ENCODE measurements at places on chromosomes 1 and 21.

DNA sequence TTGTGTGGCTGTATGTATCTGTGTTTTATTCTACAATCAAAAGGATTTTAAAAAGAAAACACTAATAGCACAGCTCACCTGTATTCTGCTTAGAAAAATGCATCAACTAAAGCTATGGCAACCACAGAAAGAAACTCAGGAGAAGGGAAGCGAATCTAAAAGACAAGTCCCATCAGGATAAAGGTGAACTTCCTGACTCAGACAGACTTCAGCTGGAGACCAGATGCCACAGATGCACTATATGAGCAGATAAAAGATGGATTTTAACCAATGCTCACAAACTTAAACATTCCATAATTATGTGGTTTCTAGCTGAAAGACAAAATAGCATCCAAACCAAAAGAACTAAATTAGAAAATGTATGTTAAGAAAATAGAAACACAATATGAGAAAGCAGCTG, 231.0 kb downstream of the RERE start:
- no peak for DNase-seq

- DNase-seq, result no peak
Measured at GRCh38 chr21:44838039-44838895, 20.4 kb upstream of the SUMO3 start.

- DNase-seq, result no peak
Measured at GRCh38 chr1:207312604-207312920, 8.9 kb upstream of the CD55 start.

DNA sequence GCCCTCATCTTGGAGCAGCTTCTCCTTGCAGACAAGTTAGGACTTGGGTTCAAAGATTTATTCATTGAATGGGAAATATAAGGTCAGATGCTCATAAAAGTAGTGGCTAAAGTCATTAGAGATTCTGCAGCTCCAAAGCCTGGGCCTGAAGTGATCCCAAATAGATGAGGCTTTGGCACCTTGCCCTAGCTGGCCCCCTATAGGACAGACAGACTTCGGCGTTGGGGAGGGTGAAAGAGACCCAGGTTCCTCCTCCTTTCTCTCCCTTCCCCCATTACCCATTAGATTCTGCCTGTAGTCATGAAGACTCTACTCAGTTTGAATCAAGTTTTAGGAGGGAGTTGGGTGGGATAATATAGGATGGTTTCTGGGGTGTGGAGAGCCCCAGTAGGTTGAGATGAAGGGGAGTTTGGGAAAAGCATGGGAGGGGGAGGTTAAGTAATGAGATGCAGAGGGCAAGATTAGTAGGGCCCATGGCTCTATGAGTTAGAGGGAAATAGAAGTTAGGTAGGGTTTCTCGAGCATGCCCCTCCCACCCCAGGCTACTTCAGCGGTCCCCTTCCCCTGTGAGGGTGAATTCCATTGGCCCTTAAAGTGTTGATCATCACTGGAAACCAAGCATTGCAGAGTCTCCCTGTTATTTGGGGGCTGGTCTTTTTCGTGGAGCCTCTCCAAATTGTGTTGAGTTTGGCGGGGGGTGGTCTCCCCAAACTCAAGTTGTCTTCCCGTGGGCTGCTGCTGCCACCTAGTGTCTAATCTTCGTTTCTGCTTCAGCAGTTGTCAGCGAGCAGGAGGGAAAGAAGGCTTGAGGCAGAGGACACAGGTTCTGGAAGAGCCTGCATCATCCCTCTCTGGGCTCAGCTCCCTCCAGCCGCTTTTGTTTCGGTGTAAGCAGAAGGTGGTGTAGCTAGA, 2.1 kb upstream of the AHDC1 start:
- DNase-seq, result peak; percentile 60

DNA sequence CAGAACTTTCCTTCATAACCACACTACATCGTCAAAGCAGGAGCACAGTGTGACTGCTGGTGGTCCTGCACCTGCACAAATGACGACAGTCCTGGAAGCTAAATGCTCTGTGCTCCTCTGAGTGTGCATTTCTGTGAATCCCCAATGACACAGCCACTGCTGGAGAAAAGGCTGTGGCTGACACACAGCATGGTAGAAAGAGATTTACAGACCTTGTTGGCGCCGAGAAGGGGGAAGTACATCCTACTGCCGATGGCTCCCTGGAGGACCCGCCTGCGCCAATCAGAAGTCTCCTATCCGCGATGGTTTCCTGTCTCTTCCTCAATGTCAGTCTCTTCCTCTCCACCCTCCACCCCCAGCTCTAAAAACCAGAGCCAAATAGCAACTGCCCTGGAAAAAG, 115.4 kb upstream of the RAB4A start:
- DNase-seq, result no peak

DNA sequence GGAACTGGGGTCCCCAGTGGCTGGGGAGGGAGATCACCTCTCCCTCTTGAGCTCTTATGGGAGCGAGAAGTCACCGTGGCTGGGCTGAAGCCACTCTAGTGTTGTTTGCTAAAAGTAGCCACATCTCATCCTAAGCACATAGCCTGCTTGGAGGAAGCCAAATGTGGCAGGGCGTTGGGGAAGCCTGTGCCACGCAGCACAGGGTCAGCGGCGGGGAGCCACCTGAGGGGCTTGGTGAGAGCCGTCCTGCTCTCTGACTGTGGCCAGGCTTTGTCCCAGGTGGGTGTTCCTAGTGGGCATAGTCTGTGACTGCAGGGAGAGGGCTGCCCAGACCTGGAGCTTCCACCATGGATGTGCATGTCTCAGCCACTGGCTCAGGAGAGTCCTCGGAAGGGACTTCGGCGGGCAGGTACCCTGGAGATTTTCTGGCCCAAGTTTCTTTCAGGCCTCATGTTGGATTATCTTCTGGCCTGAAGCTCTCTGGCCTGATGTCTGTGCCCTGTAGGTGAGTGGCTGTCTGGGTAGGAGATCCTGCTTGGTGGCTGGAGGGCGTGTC, 38.9 kb downstream of the MORN1 start:
- DNase-seq, result no peak

DNA sequence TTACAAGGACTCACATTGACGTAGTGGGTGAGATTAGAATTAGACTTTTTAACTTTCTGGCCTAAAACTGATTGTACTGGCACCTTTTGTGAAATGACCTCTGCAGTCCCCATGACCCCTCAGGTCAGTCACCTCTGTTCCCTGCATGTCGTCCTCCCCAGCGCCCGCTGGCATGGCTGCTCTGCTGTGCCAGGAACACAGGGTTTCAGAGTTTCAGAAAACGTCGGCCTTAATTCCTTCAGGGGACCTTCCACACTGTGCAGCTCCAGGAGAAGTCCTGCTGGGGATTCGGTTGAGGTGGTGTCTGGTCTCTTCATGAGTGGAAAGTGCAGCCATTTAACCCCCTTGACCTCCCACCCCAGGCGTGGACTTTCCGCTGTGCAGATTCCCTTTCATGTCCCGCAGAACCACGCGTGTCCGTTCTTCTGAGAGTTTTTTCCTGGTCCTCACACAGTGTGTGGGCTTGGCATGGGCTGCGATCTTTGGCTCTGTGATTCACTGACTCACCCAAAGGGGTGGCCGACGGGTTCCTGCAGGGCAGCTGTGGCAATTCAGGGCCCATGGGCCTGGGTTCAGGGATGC, 158.4 kb upstream of the COL6A1 start:
- no peak for DNase-seq

DNA sequence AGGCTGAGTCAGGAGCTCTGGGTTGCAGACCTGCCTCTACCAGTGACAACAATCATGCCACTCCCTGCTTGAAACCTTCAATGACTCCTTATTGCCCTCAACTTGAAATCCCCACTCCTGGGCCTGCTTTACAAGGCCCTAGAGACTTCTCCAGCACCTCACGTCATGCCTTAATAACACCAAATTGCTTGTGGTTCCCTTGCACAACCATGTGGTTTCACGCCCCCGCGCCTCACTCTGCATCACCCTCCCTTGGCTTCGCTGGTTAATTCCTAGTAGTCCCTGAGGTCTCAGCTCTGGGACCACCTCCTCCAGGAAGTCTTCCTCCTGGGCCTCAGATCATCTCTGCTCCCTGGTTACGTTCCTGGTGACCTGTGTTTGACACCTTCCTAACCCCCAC, 33.0 kb downstream of the EPHA2 start:
- peak; percentile 31 for DNase-seq

DNA sequence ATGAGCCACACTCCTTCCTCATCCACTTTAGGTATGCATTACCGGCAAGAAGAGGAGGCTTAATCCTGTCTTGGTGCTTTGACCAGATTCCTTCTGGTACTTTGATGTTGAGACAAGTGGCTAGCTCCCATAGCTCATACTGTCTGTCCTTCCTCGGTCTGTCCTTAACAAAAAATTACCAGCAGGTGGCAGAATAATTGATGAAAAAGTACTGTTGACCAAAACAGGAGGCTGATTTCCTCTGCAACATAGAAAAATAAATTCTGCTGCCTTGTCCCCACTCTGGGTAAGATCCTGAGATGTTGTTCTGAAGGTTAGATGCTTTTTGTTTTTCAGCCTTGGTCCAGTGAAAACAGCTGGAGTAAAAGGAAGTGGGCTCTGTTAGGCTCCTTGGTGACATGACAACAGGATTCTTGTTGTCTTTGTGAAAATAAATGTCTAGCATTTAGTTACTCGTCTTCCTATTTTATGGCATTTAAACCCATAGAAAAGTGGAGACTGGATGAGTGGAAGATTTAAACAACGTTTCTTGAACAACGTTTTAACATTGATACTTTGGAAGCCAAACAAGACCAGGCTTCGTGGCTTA, 11.2 kb upstream of the HJV start:
- DNase-seq, result no peak

DNA sequence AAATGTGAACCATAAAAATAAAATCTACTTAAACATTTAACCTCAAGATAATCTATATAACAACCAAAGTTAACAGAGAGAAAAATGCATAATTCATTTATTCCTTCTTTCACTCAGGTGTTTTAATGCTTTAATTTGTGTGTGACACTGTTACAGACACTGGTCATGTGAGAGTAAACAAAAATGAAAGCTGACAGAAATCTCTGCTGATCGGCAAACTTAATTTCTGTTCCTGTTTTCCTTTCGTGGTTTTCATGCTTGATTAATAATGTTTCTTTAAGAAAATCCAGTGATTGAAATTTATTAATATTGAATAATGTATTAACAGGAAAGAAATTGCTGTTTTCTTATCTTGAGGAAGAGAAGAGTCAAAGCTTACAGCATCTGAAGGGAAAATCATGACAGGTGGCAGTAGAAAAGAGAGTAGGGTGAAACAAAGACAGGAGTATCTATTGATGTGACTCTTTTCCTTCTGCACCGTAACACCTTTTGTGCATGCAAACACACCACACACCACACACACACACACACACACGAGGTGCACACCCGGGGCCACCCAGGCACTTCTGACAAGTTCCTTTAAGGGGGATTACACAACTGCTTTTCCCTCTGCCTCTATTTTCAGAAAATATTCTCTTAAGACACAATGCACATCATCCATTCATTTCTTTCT, 1.6 kb downstream of the OR2AK2 start:
- DNase-seq, result no peak

All from stimulated activated CD4-positive, alpha-beta T cell treated with anti-CD3 and anti-CD28 coated beads, Interleukin-4, amount 100 ng/mL, for 4 hours (primary cell).